ENCODE measurements at places on chromosomes 12 and 14. TPM values are rescaled to one million over a fixed set of nuclear protein-coding genes. Genes with fewer than 3 reads are reported as not detected.

Gene NPFF
- not detected for total RNA-seq

Gene FOXG1
- 0.26 TPM for total RNA-seq

Gene ST8SIA1
- 0.07 TPM for total RNA-seq

Gene TBX5
- total RNA-seq = not detected

Measured in pulmonary artery endothelial cell (primary cell).